ENCODE measurements at places on chromosomes 4 and X. TPM values are rescaled to one million over a fixed set of nuclear protein-coding genes. Genes with fewer than 3 reads are reported as not detected.

Gene ZCCHC4
- 11.3 TPM for polyA plus RNA-seq

Gene LIMCH1
- 1.7 TPM for polyA plus RNA-seq

Gene VSIG4
- polyA plus RNA-seq, result not detected

Gene TBCK
- polyA plus RNA-seq, result 13.0 TPM

Gene ZGRF1
- polyA plus RNA-seq, result 28.9 TPM

Gene FMR1NB
- polyA plus RNA-seq, result not detected

Gene MSMO1
- 145 TPM for polyA plus RNA-seq

Gene MBNL3
- polyA plus RNA-seq, result 0.94 TPM

Gene AMOT
- 2.1 TPM for polyA plus RNA-seq

Gene RPL34
- 2,904 TPM for polyA plus RNA-seq

Gene ASB11
- not detected for polyA plus RNA-seq

Gene MAGED4B
- polyA plus RNA-seq, result 145 TPM

Gene MGST2
- 19.1 TPM for polyA plus RNA-seq

Gene FAM9A
- polyA plus RNA-seq, result not detected

Gene BANK1
- polyA plus RNA-seq, result 0.49 TPM

Gene NXF2
- 0.40 TPM for polyA plus RNA-seq

Gene SFRP2
- polyA plus RNA-seq, result 286 TPM
